Stimulated activated CD4-positive, alpha-beta T cell treated with anti-CD3 and anti-CD28 coated beads, Interleukin-4, amount 100 ng/mL, for 4 hours (primary cell): ENCODE measurements at places on chromosomes 12 and 14.
A peak's percentile ranks its signal among the peaks of the same experiment; 100 is the strongest.

DNA sequence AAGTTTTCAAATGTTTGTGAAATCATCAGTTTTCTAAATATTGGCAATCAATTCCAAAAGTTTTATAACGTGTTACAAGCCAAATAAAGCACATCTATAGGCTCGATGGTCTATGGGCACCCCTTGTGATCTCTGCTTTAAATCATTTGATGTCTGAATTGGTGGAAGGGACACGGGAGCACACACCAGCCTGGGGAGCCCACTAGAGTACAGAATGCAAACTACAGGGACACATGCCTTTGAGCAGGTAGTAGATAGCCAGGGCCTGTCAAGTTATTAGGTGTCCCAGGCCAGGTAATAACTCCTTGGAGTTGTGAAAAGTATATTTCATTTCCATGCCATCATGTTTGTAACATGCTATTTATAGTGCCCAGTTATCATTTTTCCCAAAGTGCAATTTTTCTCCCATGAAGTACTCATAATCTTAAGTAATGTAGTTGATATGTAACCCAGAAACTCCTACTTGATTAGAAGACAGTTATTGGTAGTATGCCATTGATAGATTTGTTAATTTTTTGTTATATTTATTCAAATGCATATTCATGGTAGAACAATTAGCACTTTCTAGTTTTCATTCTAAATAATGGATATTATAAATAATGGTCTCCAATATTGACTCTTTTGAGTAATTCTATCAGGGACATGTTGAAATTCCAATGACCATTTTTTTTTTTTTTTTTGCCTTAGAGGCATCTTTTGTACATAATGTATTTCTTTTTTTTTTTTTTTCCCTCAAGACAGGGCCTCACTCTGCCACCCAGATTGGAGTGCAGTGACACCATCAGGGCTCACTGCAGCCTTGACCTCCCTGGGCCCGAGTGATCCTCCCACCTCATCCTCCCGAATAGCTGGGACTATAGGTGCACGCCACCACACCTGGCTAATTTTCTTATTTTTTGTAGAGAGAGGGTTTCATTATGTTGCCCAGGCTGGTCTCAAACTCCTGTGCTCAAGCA, 96.9 kb upstream of the FGD4 start:
- DNase-seq: no peak

GRCh38 chr12:70741256-70741655, 104.0 kb upstream of the PTPRB start:
- no peak for DNase-seq

DNA sequence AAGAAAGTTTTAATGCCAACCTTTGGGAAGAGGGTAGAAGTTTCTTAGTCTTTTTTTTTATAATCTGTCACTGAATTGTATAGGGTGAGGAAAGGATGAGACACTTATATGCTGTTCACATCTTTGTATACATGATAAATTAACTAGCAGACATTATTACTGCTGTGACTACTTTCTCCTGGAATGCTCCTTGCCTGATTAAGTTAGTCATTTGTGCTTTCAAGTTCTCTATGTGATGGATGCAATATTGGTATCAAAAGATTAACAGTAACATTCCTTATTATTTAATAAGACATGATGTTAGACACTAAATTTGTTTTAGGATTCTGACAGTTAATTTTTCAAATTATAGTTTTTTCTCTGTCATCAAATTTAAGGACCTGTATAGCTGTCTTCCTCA, 223.4 kb upstream of the GARIN2 start:
- no peak for DNase-seq

GRCh38 chr14:64879635-64880220, at the start of gene SPTB:
SPTB (minus strand) TSS chr14:64879907; CDS start chr14:64823094, 56,813 bp downstream.
- peak; percentile 81 for DNase-seq

DNA sequence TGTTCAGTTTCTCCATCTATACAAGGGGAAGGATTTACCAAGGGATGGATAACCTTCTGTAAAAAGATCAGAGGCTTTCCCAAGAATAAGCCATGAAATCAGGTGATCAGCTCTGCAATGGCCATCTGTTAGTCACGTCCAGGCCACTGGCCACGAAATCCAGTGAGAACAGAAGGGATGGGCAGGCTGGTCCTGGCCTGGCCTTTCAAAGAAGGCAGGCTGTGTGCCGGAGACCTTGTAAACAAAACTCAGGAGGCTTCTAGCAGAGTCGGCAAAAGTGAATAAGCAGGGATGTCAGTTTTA, 68.5 kb downstream of the RNF34 start:
- no peak for DNase-seq
